ENCODE measurements at places on chromosomes 1 and 21.

DNA sequence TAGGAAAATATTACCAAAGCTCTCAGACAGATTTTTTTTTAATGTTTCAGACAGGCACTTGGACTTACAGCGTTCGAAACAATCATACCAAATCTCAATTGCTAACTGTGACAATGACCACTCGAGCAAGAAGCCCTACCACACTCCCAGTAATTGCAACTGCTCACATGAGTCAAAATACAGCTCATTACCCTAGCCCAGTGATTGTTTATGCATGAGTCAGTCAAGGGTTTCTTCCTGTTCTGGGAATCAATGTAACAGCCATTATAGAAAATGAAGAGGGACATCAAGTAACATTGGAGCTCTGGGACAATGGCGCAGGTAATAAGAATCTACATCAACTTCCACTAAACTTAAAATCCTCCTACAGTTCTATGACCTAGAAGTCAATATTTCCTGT lies 56.1 kb upstream of the SH3GLB1 start:
- DNase-seq: no peak

GRCh38 chr1:185656663-185657062 lies 77.5 kb upstream of the HMCN1 start:
- DNase-seq: no peak

- DNase-seq: no peak
These were observed 11.0 kb upstream of the CTRC start for GRCh38 chr1:15427280-15427666.

DNA sequence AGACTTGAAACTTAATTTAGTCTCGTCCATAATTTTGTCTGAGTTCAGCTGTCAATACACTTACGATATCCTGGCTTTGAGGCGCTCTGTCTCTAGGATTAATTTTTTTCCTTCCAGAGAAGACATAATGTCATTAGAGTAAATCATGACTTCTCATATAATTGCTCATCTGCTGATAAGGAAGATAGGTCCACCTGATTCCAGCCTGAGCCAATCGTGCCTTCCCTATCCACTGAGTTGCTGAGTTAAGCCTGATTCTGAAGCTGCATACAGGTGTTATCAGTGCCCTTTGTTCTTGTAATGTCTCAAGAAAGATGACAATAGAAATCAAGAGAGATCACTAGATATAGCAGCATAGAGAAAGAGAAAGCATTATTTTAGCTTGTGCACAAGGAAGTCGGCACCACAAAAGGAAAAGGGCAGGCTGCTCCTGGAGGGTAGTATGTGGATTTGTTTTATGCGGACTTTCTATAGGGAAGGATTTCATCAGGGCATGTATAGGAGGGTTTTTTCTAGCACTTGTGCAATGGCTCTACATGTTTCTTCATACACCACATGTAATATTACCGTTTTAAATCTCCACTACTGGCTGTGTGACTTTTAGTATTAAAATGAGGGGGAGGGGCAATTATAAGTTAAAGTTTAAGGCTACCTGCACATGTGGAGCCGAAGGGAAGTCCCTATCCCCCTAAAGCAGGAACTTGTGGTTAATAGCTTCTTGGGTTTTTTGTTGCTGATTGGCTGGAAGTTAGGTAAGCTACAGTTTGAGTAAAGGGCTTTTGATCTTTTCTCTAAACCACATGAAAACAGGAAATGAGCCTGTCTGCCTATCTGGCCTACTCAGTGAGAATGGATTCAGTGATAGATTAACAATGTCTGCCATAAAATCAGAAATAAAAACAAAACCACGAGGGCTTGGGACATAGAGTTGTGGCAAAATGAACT lies 133.4 kb downstream of the PLPPR5 start:
- peak; percentile 75 for DNase-seq

GRCh38 chr1:119101563-119101962 lies 38.9 kb downstream of the WARS2 start:
- DNase-seq: no peak

DNA sequence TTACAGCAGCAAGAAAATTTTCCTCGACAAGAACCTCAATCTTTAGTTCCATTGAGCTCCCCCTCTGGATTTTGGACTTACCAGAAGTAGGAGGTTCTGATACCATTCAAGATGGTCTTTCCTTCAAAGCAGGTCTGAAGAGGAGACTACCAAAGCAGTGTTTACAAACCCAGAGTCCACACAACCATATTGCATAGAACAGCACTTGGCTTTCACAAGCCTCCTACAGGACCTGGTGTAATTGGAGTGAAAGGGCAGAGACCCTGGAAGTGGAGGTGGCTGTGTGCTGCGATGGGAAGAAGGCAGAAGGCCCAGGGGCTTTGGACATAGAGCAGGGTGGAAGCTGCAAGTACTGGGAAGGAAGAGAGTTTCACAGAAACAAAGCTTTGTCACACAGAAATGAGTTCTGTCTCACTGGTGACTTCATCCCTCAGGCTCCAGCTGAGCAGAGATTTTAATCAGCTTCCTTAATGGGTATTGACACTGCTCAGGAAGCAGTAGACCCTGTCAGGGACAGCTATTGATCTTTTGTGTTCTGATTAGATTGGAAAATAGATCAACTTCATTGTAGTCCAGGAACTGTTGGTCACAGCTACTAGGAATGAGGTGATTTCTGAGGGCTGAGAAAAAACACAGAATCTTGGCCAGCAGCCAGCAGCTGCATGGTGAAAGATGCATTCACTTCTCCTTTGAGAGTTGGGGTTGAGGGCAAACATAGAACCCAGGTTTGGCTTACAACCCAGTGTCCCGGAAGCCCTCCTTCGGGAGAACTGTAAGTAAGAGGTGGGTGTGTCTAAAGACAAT lies 124.0 kb downstream of the SYT2 start:
- no peak for DNase-seq

GRCh38 chr1:66383168-66383567 lies 150.8 kb upstream of the SGIP1 start:
- DNase-seq: no peak

- no peak for DNase-seq
These were observed 57.1 kb upstream of the SAMSN1 start for GRCh38 chr21:14603202-14603601.

Measured in activated CD4-positive, alpha-beta T cell treated with anti-CD3 and anti-CD28 coated beads, Interleukin-2, Interleukin-4, amounts not matched to agents 100 ng/mL and 50 ng/mL, durations not matched to agents 16 hours and 8 hours (primary cell).